ENCODE measurements at places on chromosomes 1 and 21. TPM values are rescaled to one million over a fixed set of nuclear protein-coding genes. Genes with fewer than 3 reads are reported as not detected.

DNA sequence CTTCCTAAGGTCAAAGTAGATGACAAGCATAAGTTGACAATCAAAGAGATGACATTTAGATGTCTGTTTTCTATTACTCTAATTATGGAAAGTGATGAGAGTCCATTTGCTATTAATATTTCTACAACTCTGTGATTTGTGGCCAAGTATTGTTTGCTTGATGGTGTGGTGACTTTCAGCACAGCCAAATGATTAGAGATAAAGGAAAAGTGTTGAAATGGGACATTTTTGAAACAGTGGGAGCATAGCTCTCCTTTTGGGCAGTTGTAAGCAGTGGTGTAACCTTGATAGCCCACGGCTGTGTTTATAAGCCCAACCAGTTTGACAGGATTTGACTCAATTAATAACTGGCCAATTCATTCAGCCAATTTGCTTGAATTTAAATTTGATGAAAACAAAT, 31.6 kb downstream of the ZC3H11B start:
- DNase-seq = no peak
- no peak overlapping the region for H3K27ac ChIP-seq
- no peaks in the 10 kb centered on the region for H3K36me3 ChIP-seq
- no peaks in the 10 kb centered on the region for H3K27me3 ChIP-seq
- no peaks in the 10 kb centered on the region for H3K4me1 ChIP-seq

DNA sequence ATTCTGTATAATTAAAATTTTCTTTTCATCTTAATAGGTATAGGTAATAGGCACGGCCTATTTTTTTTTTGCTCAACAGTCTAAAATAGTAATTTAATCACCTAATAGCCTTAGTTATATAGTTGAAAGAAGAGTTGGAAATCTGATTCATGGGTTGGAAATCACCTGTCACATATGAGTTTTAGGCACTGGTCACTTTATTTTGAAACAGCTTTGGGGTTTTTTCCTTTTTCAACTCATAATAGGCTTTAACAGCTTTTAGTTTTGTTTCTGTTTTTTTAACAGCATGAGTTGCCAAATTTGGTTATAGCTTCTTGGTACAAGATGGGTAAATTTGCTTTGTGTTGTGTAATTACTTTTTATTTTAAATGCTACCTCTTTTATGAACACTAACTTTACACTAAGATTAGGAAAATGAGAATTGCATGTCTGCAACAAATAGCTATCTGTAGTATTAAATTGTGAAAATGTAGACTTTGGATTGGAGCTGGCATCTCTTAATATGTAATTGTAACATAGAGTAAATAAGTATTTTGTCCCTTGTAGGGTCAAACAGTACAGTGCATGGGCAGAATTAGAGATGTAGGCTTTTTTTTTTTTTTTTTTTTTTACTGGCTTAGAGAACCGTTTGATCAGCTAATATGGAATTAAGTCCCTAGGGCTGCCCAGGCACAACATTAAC, 109.8 kb downstream of the OSBPL9 start:
- H3K27ac ChIP-seq = no peak overlapping the region
- DNase-seq = no peak
- no peaks in the 10 kb centered on the region for H3K36me3 ChIP-seq
- H3K4me3 ChIP-seq = no peak overlapping the region
- peaks cover 16% of the 10 kb centered on the region for H3K4me1 ChIP-seq
- H3K27me3 ChIP-seq = no peaks in the 10 kb centered on the region

Gene TUT4
- 120 TPM for total RNA-seq

GRCh38 chr1:109283748-109284600, 1.0 kb upstream of the PSRC1 start:
- peak overlapping the region; percentile 68 for H3K27ac ChIP-seq
- H3K4me1 ChIP-seq = peaks cover 16% of the 10 kb centered on the region
- peak overlapping the region; percentile 96 for H3K4me3 ChIP-seq
- H3K27me3 ChIP-seq = no peaks in the 10 kb centered on the region
- no peak for DNase-seq

GRCh38 chr1:183883623-183884022, 78.7 kb downstream of the RGL1 start:
- no peaks in the 10 kb centered on the region for H3K27me3 ChIP-seq
- DNase-seq = no peak
- H3K4me3 ChIP-seq = no peak overlapping the region
- H3K27ac ChIP-seq = no peak overlapping the region
- H3K4me1 ChIP-seq = peaks cover 16% of the 10 kb centered on the region
- no peaks in the 10 kb centered on the region for H3K36me3 ChIP-seq

GRCh38 chr21:26850116-26850643, 5.0 kb upstream of the ADAMTS1 start:
- peaks cover 20% of the 10 kb centered on the region for H3K27me3 ChIP-seq
- H3K27ac ChIP-seq = no peak overlapping the region
- H3K4me3 ChIP-seq = no peak overlapping the region
- no peaks in the 10 kb centered on the region for H3K36me3 ChIP-seq

Measured in CD4-positive, CD25-positive, alpha-beta regulatory T cell (primary cell).